ENCODE measurements at places on chromosomes 2 and 18.

GRCh38 chr2:127566139-127566417 is 30.6 kb downstream of the MYO7B start:
- no peak for DNase-seq

DNA sequence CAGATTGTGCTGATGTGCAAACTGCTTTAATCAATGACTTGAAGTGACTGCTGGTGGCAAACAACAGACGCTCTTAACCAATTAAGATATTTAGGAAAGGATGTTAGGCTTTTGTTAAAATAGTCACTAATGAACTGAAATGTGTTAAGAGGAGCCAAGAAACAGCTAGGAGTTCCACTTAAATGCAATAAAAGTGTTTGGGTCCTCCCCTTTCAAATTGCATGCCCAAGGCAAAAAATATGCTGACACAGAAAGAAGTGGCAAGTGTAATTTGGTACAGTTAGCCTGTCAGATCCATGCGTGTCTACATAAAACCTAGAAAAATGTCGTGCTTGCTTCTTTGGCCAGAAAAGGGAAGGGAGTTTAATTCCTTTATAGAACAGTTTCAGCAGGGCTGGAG is 61.9 kb downstream of the XRCC5 start:
- DNase-seq: no peak

DNA sequence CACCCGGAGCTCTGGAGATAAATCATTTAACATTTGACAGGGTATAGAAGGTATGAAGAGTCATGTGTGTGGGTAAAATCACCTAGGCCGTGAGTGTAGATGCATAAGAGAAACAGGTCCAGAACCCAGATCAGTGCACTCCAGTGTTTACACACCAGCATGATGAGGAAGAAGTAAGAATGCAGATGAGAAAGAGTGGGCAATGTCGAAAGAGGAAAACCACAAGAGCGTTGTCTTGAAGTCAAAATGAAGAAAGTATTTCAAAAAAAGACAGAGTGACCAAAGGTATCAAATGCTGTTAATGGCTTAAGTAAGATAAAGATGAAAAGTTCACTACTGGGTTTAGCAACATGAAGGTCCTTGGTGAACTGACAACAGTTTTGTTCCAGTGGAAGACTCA is 32.0 kb upstream of the PLB1 start:
- DNase-seq: no peak

DNA sequence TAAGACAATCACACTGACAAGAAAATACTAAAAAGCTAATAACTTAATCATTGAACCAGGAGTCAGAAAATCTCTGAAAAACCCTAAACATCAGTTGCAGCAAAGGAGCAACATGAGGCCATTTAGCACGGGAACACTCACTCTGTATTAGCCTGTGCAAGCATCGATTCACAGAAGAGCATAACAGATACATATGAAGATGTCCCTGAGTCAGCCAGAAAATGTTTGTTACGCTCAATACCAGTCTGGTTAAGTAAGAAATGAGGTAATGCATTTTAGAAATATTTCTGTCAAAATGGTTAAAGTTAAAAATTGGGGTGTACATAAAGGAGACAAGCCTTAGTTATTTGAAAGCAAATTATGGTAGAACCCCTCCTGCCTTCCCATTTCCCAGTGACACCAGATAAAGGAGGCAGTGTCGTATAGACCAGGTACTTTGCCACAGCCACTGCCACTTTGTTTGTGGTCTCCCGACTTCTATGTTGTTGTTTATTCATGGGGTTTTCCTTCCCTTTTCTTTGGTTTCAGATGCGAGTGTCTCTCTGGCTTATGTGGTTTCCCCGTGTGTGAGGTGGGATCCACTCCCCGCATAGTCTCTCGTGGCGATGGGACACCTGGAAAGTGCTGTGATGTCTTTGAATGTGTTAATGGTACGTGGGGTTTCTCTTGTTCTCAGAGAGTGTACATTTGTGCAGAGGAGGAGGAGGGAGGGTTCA is 108.6 kb downstream of the CRIM1 start:
- no peak for DNase-seq

- no peak for DNase-seq
These were observed 23.0 kb upstream of the RTN4 start for GRCh38 chr2:55073000-55073983.
